ENCODE measurements at places on chromosomes 13 and 19. TPM values are rescaled to one million over a fixed set of nuclear protein-coding genes. Genes with fewer than 3 reads are reported as not detected.

DNA sequence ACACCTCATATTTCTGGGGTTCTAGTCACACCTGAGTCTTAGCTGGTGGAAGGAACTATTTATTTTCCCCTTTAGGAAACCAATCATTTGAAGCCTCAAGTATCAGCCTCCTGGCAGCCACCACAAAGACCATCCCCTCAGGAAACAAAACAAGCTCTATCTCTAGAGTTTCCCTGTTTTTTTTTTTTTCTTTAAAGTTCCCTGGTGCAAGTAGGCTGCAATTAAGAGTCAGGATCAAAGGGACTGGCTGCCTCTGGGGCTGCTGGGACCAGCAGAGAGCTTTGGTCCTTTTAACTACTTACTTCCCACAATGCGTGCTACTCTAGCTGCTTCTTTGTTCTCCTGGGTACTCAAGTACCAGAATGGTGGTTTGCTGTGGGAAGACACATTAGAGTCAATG is 11.4 kb downstream of the MBNL2 start:
- no peak overlapping the region for H3K4me3 ChIP-seq
- peaks cover 24% of the 10 kb centered on the region for H3K4me1 ChIP-seq
- no peaks in the 10 kb centered on the region for H3K27me3 ChIP-seq
- DNase-seq, result no peak
- peaks cover 19% of the 10 kb centered on the region for H3K36me3 ChIP-seq

DNA sequence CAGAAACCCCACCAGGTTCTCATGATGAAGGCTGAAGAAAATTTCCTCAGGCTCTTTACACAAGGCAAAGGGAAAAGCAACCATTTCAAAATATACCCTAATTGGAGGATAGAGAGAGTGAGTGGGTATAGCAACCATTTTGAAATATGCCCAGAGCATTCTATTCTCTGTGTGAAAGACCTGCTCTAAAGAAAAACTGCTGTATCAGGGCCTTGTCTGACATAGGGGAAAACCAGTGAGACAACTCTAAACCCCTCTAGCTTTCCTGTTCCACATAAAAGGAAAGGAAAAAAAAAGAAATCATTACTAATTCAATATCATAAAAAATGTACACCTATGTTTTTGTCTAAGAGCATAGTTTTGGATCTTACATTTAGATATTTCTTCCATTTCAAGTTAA is 42.3 kb downstream of the TPTE2 start:
- H3K36me3 ChIP-seq, result no peaks in the 10 kb centered on the region
- peaks cover 50% of the 10 kb centered on the region for H3K27me3 ChIP-seq
- no peak overlapping the region for H3K27ac ChIP-seq
- no peak overlapping the region for H3K4me3 ChIP-seq

DNA sequence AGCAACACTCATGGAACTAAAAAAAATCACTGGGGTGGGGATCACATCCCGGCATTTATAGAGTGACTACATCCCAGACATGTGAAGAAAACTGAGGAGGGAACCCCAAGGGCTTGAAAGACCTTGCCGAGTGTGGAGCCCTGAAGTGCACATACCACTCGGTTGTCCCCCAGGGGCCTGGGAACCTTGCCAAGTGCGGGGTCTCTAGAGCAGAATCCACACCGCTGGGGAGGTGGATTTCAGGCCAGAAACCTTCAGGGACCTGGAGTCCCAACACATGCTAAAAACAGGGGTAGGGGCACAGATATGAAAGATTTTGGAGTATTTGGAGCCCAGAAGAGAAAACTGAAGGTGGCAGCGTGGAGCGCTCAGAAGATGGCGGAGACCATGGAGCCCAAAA is 35.2 kb downstream of the ERICH4 start:
- H3K4me1 ChIP-seq, result peaks cover 7% of the 10 kb centered on the region
- DNase-seq, result no peak
- H3K27me3 ChIP-seq, result peaks cover 85% of the 10 kb centered on the region

DNA sequence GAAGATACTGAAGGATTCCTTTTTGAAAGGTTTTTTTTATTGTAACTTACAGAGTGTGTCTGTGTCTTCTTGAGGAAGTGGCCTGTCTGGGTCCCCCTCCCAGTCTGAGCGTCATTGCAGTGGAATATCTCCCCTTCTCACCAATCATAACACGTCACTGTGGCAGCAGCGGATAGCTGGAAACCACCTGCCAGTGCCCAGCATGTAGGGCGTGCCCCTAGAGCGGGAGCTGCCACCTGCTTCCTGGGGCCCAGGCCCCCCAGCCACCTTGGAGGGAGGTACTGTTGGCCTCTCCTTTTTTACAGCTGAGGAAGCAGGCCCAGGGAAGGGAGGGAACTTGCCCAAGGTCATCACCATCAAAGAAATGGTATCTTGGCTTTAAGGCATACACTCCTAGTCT is 4.6 kb upstream of the DNM2 start:
- H3K27ac ChIP-seq, result no peak overlapping the region
- peaks cover 6% of the 10 kb centered on the region for H3K4me1 ChIP-seq
- H3K36me3 ChIP-seq, result peaks cover 58% of the 10 kb centered on the region
- DNase-seq, result no peak
- H3K27me3 ChIP-seq, result no peaks in the 10 kb centered on the region

DNA sequence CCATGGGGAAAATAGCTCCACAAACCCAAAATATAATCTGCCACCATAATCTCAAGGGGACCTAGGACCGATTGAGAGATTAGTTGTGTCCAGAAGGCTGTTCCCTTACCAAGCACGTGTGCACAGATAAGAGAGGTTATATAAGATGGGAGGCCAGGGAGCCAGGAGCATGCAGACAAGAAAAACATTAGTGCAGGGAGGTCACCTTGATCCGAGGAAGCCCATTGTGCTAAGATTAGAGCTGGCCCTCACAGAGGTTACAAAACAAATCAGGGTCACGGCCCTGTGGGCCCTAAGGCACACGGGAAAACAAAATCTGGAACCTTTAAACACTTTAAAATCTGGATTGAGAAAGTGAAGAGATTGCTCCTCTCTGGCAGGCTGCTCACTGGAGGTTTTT is 37.7 kb downstream of the RGCC start:
- H3K4me1 ChIP-seq, result peaks cover 16% of the 10 kb centered on the region
- no peak overlapping the region for H3K27ac ChIP-seq
- no peaks in the 10 kb centered on the region for H3K27me3 ChIP-seq
- DNase-seq, result no peak
- no peaks in the 10 kb centered on the region for H3K36me3 ChIP-seq
- H3K4me3 ChIP-seq, result no peak overlapping the region

DNA sequence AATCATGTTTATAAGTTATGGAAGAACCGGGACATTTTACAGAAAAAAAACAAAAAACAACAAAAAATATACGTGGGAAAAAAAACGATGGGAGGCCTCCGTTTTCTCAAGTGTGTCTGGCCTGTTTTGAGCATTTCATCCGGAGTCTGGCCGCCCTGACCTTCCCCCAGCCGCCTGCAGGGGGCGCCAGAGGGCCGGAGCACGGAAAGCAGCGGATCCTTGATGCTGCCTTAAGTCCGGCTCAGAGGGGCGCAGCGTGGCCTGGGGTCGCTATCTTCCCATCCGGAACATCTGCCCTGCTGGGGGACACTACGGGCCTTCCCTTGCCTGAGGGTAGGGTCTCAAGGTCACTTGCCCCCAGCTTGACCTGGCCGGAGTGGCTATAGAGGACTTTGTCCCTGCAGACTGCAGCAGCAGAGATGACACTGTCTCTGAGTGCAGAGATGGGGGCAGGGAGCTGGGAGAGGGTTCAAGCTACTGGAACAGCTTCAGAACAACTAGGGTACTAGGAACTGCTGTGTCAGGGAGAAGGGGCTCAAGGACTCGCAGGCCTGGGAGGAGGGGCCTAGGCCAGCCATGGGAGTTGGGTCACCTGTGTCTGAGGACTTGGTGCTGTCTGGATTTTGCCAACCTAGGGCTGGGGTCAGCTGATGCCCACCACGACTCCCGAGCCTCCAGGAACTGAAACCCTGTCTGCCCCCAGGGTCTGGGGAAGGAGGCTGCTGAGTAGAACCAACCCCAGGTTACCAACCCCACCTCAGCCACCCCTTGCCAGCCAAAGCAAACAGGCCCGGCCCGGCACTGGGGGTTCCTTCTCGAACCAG is 1.8 kb upstream of the APOE start:
- H3K27ac ChIP-seq, result no peak overlapping the region
- H3K36me3 ChIP-seq, result peaks cover 54% of the 10 kb centered on the region

- H3K27me3 ChIP-seq, result no peaks in the 10 kb centered on the region
- peak; percentile 93 for DNase-seq
- H3K36me3 ChIP-seq, result peaks cover 8% of the 10 kb centered on the region
- H3K4me1 ChIP-seq, result peaks cover 43% of the 10 kb centered on the region
Observed at GRCh38 chr19:18021121-18021755, 13.3 kb downstream of the ARRDC2 start.

GRCh38 chr13:112917737-112918136 is 51.3 kb upstream of the MCF2L start:
- no peak overlapping the region for H3K27ac ChIP-seq
- no peaks in the 10 kb centered on the region for H3K36me3 ChIP-seq
- H3K27me3 ChIP-seq, result peaks cover 56% of the 10 kb centered on the region
- H3K4me1 ChIP-seq, result no peaks in the 10 kb centered on the region
- DNase-seq, result no peak

DNA sequence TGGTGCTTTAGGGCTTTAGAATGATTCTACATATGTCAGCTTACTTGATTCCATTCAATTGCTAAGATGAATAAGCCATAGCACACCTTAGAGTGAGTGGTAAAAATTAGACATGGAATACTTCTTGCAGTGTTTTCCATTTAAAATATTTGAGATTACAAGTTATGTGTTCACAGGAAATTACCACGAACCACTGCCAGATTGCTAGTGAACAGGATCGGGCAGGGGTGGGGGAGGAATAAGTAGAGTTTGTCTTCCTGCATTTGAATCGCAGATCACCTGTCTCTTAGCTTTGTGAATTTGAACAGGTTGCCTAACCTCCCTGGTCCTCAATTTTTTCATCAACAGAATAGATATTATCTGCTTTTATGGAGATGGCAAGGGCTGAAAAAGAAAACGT is 124.6 kb downstream of the GGACT start:
- no peak overlapping the region for H3K4me3 ChIP-seq
- DNase-seq, result no peak
- H3K27me3 ChIP-seq, result no peaks in the 10 kb centered on the region
- peaks cover 3% of the 10 kb centered on the region for H3K36me3 ChIP-seq
- peaks cover 5% of the 10 kb centered on the region for H3K4me1 ChIP-seq
- no peak overlapping the region for H3K27ac ChIP-seq

GRCh38 chr13:76965759-76966421 is 17.6 kb downstream of the ACOD1 start:
- peak; percentile 89 for DNase-seq
- no peak overlapping the region for H3K27ac ChIP-seq
- H3K4me3 ChIP-seq, result no peak overlapping the region

- H3K27ac ChIP-seq, result peak overlapping the region; percentile 10
- no peaks in the 10 kb centered on the region for H3K27me3 ChIP-seq
- peaks cover 34% of the 10 kb centered on the region for H3K4me1 ChIP-seq
- H3K36me3 ChIP-seq, result peaks cover 45% of the 10 kb centered on the region
- no peak for DNase-seq
Observed at GRCh38 chr19:47135156-47135555, 4.5 kb downstream of the SAE1 start.

GRCh38 chr13:91771229-91771628 is 372.8 kb downstream of the GPC5 start:
- no peaks in the 10 kb centered on the region for H3K4me1 ChIP-seq
- H3K27ac ChIP-seq, result no peak overlapping the region
- H3K36me3 ChIP-seq, result no peaks in the 10 kb centered on the region
- no peak for DNase-seq

GRCh38 chr19:24048261-24048660 is 38.7 kb upstream of the ZNF254 start:
- DNase-seq, result no peak
- no peaks in the 10 kb centered on the region for H3K27me3 ChIP-seq
- H3K4me3 ChIP-seq, result no peak overlapping the region
- H3K4me1 ChIP-seq, result peaks cover 11% of the 10 kb centered on the region
- peaks cover 83% of the 10 kb centered on the region for H3K36me3 ChIP-seq
- no peak overlapping the region for H3K27ac ChIP-seq

DNA sequence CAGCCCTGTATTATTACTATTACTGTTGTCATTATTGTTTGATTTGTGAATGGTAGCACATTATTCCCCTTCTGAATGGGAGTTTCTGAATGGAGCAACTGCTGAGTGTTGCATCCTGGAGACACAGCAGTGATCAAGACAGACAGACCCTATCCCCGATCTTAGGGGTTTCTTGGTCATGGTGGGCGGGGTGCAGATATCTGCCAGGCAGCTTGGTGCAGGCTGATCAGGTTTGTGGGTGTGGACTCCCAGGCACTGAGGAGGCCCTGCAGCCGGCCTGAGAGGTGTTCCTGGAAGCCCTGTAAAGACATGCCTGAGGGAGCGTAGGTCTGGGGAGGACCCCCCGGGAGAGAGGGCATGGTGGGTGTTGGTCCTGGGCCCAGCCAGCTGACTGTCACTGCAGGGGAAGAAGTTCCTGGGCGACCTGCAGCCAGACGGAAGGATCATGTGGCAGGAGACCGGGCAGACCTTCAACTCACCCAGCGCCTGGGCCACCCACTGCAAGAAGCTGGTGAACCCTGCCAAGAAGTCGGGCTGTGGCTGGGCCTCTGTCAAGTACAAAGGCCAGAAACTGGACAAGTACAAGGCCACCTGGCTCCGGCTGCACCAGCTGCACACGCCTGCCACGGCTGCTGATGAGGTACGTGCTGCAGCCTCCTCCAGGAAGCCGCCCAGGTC is 2.1 kb downstream of the MPND start:
- H3K4me3 ChIP-seq, result no peak overlapping the region
- H3K27ac ChIP-seq, result no peak overlapping the region
- H3K4me1 ChIP-seq, result no peaks in the 10 kb centered on the region
- DNase-seq, result no peak

DNA sequence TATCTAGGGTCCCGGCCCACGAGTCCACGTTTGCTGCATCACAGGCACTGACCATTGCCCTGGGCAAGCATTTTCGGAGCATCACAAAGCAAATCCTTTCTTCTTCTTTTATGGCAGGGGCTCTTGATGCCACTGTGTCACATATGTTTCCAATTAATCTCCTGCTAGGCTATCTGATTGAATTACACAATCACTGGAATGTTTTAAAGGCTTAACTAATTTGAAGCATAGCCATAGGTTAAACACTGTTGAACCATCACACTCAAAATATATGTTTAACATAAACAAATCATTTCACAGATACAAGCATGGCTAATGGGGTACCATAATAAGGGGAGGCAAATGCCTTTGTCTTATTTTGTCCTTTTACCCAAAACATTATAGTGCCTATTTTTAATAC is 338.3 kb downstream of the POU4F1 start:
- H3K27me3 ChIP-seq, result peaks cover 14% of the 10 kb centered on the region
- H3K4me1 ChIP-seq, result no peaks in the 10 kb centered on the region
- DNase-seq, result no peak
- no peak overlapping the region for H3K27ac ChIP-seq

GRCh38 chr19:40614622-40615411 is 13.6 kb downstream of the LTBP4 start:
- H3K4me3 ChIP-seq, result peak overlapping the region; percentile 28
- H3K27ac ChIP-seq, result peak overlapping the region; percentile 46
- H3K27me3 ChIP-seq, result no peaks in the 10 kb centered on the region
- peak; percentile 70 for DNase-seq

Gene BRSK1
- 5.1 TPM for total RNA-seq

Gene TEX26
- total RNA-seq, result not detected

Gene NLRP9
- not detected for total RNA-seq

Gene FOXO1
- 37.1 TPM for total RNA-seq

Gene DPF1
- total RNA-seq, result 1.0 TPM

All from MCF 10A (cell line).